T-helper 1 cell treated with Interleukin-12 subunit alpha and Interleukin-12 subunit beta and Interleukin-4 antibody, amounts not matched to agents 30 ng/mL and 1 ng/mL, for 36 hours (primary cell): ENCODE measurements at places on chromosomes 6 and 20. TPM values are rescaled to one million over a fixed set of nuclear protein-coding genes. Genes with fewer than 3 reads are reported as not detected.

The CD40 gene
- total RNA-seq = 1.7 and 3.2 TPM in 2 replicates

The TAF4 gene
- total RNA-seq = 23.2 and 28.4 TPM in 2 replicates

The BPIFB1 gene
- total RNA-seq = not detected in 2 replicates

The SLC35D3 gene
- total RNA-seq = not detected in 2 replicates

The SEL1L2 gene
- total RNA-seq = not detected in 2 replicates

The KLHDC3 gene
- total RNA-seq = 62.5 and 67.0 TPM in 2 replicates

The HCK gene
- total RNA-seq = 1.5 and 1.8 TPM in 2 replicates

The PBOV1 gene
- total RNA-seq = not detected in 2 replicates

The TCF15 gene
- not detected in 2 replicates for total RNA-seq

The CRNKL1 gene
- 18.4 and 19.9 TPM in 2 replicates for total RNA-seq

The TRIM27 gene
- 64.1 and 64.7 TPM in 2 replicates for total RNA-seq

The SIRPB1 gene
- total RNA-seq = 3.0 and 4.5 TPM in 2 replicates

The EYA2 gene
- not detected in 2 replicates for total RNA-seq

The PROKR2 gene
- not detected in 2 replicates for total RNA-seq

The COL12A1 gene
- not detected in 2 replicates for total RNA-seq

The PRSS16 gene
- 0.25 and 0.54 TPM in 2 replicates for total RNA-seq

The NNAT gene
- not detected in 2 replicates for total RNA-seq

The AIF1 gene
- total RNA-seq = 47.7 and 54.0 TPM in 2 replicates

The PERP gene
- 7.0 and 7.4 TPM in 2 replicates for total RNA-seq

The KCNK16 gene
- not detected in 2 replicates for total RNA-seq

The ISM1 gene
- total RNA-seq = 0.49 and 0.66 TPM in 2 replicates

The HCRTR2 gene
- not detected in 2 replicates for total RNA-seq

The MAP3K5 gene
- total RNA-seq = 37.2 and 38.3 TPM in 2 replicates

The NRM gene
- total RNA-seq = 28.2 and 32.3 TPM in 2 replicates

The SLC24A3 gene
- total RNA-seq = not detected in 2 replicates

The AHI1 gene
- total RNA-seq = 18.4 and 19.5 TPM in 2 replicates

The RTF2 gene
- 131 and 132 TPM in 2 replicates for total RNA-seq

The RNF144B gene
- 0.32 and 0.59 TPM in 2 replicates for total RNA-seq

The MOG gene
- total RNA-seq = not detected in 2 replicates

The MCUR1 gene
- 16.4 and 23.2 TPM in 2 replicates for total RNA-seq

The HLA-DQB2 gene
- 7.1 and 7.7 TPM in 2 replicates for total RNA-seq

The ULBP3 gene
- total RNA-seq = 0.81 and 0.98 TPM in 2 replicates

The TOX2 gene
- 16.0 and 17.2 TPM in 2 replicates for total RNA-seq

The NDRG3 gene
- 26.5 and 27.2 TPM in 2 replicates for total RNA-seq

The OR2H2 gene
- not detected in 2 replicates for total RNA-seq

The TTK gene
- total RNA-seq = 22.5 and 23.6 TPM in 2 replicates

The BNIP5 gene
- 0.10 TPM in 1 of 2 replicates, not detected in the other for total RNA-seq

The BFSP1 gene
- 3.3 TPM in 2 replicates for total RNA-seq

The OR10C1 gene
- not detected in 2 replicates for total RNA-seq

The HLA-G gene
- total RNA-seq = 2.7 and 3.2 TPM in 2 replicates

The SRPK1 gene
- 82.0 and 93.4 TPM in 2 replicates for total RNA-seq

The CCN5 gene
- not detected in 2 replicates for total RNA-seq

The DAAM2 gene
- total RNA-seq = not detected in 2 replicates

The LY6G6F gene
- total RNA-seq = not detected in 2 replicates
